ENCODE measurements at places on chromosomes 13 and 19. TPM values are rescaled to one million over a fixed set of nuclear protein-coding genes. Genes with fewer than 3 reads are reported as not detected.

DNA sequence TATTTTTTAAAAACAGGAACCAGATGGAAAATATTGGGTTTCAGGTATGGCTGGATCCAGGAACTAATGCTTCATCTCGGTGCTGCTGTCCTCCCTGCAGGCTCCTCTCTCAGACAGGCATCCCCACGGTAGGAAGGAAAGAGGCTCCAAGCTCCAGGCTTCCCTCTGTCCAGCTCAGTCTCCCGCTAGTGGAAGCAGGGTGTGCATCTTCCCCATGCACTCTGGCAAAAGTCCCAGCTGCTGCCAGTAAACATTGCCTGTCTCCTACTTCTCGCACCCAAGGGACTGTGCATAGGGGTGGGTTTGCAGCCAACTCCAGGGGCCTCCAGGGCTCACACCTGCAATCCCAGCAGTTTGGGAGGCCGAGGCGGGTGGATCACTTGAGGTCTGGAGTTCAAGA, 29.2 kb downstream of the IL12RB1 start:
- DNase-seq, result peak; percentile 79

GRCh38 chr19:1383017-1383311, 743 bp upstream of the NDUFS7 start:
- DNase-seq, result no peak

DNA sequence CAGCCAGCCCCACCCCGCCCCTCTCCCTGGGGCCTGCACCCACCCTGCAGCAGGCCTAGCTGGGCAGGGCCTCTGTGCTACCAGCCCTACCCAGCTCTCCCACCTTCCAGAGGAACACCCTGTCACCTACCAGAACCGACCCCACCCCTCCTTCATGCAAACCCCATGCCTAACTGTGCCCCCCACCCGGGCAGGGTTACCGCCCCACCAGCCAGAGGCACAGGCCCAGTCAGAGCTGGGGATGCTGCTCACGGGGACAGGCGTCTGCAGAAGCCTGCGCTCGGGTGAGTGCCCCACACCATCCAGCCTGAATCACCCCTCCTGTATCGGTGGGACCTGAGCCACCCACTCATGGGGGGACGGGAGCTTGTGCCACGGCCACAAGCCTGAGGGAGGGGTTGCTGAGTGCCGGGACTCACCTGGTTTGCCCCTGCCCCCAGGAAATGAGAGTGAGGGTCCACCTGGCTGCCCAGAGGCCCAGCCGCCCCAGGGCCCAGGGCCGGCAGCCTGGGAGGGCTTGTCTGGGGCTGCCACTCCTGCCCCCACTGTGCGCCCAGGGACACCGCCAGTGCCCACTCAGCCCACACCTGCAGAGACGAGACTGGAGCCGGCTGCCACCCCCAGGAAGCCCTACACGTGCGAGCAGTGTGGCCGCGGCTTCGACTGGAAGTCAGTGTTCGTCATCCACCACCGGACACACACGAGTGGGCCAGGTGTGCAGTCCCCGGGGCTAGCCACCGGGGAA, 3.8 kb downstream of the ZNF446 start:
- DNase-seq, result no peak

DNA sequence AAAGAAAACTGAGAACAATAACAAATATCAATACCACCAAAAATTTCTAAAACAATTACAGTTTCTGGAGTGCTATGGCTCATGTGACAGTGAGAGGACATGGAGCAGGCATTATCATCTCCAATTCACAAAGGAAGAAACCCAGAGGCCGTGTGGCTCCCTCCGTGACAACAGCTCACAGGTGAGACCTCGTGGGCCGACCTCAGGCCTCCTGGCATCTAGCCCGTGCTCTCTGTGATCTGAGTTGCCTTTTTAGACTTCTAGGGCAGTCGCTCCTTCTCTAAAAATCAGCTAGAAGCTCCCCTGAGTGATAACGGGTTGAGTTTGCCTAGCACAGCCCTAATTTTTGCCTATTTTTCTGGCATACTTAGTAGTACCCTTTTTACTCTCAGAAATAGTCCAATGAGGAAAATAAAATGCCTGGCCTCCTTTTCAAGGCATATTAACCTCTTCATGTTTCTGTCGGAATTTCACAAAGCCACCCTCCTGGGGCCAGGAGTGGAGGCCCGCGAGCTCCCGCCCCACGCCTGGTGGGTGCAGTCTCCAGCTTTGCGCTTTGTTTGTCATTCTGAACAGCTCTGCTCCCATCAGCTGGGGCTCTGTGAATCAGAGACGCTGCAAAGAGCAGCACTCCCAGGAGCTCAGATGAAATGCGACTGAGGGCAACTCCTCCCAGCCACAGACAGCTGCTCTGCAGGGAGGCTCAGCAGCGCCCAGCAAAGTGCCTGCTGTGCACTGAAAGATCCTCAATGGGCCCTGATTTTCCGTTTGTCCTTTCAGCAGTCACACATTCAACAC, 292.5 kb downstream of the UQCRFS1 start:
- no peak for DNase-seq

Gene FGF14
- total RNA-seq, result 1.2 TPM

Gene GARIN5A
- 1.2 TPM for total RNA-seq

Gene BRME1
- total RNA-seq, result 1.1 TPM

Gene TMEM150B
- 6.1 TPM for total RNA-seq

Gene IGFL2
- 1.8 TPM for total RNA-seq

All from sigmoid colon (tissue), 7 donors.